ENCODE measurements at places on chromosomes 2 and 18.

- DNase-seq = no peak
Observed at GRCh38 chr2:190640117-190640516, 8.8 kb upstream of the NAB1 start.

GRCh38 chr2:205913668-205914067 lies 172.3 kb downstream of the INO80D start:
- no peak for DNase-seq

GRCh38 chr18:4096486-4096885 lies 358.6 kb downstream of the DLGAP1 start:
- no peak for DNase-seq

DNA sequence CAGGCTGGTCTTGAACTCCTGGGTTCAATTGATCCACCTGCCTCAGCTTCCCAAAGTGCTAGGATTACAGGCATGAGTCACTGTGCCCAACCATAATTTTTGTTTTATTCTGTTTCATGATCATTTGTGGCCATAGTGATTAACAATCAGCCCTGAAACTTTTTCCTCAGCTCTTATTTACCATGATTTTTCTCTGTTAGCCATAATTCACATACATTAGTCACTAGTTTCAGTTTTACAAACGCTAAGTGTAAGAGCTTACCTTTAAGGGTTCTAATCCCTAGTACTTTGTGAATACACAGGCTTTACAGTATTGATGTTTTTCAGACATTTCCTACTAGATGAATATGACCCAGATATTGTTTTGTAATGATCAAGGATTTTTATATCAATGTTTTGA lies 216.1 kb downstream of the DPP4 start:
- DNase-seq = no peak

- no peak for DNase-seq
Observed at GRCh38 chr18:78827141-78827540, 152.5 kb upstream of the SALL3 start.

DNA sequence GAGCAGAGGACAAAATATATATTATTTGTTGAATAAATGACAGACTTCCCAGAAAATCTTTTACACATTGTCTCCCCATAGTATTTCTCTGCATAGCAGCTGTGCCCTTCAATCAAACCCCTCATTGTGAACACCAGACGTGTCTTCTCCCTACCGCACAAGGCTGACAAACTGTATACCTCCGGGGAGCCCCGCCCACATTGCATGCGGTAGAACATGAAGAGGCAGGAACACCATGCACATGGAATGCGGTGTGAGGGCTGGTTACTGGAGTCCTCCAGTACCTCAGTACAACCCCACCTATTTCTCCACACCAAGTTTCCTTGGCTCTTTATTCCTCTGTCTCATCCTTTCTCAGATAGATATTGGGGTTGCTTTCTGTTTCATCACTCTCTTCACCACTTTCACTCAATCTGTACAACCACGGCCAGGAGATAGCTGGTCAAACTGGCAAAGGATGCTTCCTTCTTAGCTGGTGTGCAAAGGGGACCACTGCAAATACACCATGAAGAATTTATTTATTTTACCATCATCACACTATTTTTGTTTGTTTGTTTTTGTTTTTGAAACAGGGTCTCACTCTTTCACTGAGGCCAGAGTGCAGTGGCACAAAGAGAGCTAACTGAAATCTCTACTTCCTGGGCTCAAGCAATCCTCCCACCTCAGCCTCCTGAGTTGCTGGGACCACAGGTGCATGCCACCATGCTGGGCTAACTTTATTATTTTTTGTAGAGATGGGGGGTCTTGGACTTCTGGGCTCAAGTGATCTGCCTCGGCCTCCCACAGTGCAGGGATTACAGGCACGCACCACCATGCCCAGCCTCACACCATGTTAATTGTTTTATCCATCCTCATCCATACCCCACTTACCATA lies 2.3 kb upstream of the NBAS start:
- no peak for DNase-seq

GRCh38 chr2:31170071-31170698 lies 31.9 kb upstream of the GALNT14 start:
- DNase-seq = peak; percentile 76

DNA sequence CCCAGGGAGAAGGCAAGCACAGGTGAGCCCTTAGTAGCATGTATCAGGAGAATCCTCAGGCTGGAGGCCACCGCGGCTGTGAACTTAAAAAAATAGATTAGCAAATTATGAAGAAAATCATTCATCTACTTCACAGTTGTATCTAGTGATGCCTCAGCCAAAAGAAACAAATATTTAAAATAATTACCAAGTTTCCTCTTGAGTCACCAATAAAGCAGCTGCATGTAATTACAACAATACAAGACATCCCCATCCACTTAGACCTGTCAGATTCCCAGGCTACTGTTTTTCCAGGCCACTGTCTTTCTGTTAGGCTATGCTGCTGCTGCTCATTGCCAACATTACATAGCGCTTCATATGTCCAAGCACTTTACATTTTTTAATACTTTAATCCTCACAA lies 54.6 kb upstream of the PHLPP1 start:
- DNase-seq = no peak

- DNase-seq = no peak
Observed at GRCh38 chr2:157722580-157723234, 94.0 kb upstream of the ACVR1C start.

DNA sequence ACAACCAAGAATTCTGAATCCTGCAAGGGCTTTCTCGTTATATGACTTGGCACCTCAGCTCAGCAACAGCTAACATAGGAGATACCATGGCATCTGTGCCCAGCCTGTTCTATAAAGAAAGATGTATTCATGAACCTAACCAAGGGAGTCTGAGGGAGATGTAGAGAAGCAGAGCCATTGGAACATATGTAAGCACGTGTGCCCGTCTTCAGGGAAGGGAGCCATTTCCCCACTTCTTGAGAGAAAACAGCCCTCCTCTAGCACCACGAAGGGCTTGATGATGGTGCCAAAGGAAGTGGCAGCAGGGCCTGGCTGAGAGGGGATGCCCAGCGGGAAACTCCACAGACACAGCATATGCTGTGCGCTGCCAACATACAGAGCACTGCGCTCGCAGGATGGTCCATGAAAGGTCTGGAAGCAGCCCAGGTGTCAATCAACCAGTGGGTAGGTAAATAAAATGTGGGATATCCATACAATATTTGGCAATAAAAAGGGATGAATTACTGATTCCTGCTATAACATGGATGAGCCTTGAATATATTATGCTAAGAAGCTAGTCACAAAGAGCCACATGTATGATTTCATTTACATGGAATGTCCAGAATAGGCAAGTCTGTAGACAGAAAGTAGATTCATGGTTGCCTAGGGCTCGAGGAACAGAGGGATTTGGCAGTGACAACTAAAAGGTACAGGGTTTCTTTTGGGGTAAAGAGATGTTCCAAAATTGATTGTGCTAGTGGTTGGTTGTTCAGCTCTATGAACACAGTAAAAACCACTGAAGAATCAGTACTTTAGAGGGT lies 16.1 kb downstream of the TMEM247 start:
- DNase-seq = no peak

GRCh38 chr18:33291539-33291938 lies 149.0 kb downstream of the CCDC178 start:
- DNase-seq = no peak

DNA sequence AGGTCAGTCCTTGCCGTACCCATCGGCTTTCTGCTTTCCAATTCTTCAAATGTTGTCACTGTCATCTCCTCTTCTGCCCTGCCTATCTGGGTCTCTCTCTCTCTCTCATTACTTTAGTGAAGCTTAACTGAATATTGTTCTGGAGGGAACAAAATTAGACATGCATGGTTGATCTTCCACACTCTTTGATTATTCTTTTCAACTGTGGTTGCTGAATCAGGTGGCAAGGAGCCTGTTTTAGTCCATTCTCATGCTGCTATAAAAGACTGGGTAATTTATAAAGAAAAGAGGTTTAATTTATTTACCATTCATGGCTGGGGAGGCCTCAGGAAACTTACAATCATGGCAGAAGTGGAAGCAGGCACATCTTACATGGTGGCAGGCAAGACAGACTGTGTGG lies 157.9 kb downstream of the ARL4C start:
- DNase-seq = no peak

- no peak for DNase-seq
Observed at GRCh38 chr2:1715184-1716013, 28.9 kb downstream of the PXDN start.

GRCh38 chr2:233433794-233434193 lies 79.5 kb downstream of the DGKD start:
- no peak for DNase-seq

- no peak for DNase-seq
Observed at GRCh38 chr2:159136391-159136790, 150.1 kb downstream of the WDSUB1 start.

DNA sequence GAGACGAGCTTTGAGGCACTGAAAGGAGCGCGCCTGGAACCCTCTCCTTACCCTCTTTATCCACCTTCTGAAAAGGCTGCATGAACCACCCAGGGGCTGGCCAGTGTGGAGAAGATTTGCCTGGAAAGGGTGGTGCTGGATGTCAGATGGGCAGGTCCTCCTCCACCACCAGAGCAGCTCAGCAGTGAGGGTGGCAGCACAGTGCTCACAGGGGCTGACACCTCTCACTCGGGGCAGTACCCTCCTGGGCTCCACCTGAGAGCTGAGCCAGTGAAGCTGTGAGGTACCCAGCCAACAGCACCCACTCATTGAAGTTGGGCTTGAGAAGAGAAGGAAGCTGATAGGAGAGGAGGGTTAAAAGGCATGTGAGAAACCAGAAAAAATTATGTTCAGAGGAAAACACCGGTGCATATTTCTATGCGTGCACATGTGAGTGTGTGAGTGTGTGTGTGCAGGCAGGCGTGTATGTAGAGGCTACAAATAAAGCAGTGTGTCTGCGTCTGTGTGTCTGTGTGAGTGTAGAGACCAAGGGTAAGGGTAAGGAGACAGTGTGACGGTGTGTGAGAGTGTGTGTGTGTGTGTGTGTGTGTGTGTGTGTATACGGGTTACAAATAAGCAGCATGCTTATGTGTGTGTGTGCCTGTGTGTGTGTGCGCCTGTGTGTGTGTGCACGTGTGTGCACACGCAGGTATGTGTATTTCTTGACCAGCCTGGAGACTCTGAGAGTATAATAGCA lies 40.7 kb downstream of the TEX44 start:
- no peak for DNase-seq

DNA sequence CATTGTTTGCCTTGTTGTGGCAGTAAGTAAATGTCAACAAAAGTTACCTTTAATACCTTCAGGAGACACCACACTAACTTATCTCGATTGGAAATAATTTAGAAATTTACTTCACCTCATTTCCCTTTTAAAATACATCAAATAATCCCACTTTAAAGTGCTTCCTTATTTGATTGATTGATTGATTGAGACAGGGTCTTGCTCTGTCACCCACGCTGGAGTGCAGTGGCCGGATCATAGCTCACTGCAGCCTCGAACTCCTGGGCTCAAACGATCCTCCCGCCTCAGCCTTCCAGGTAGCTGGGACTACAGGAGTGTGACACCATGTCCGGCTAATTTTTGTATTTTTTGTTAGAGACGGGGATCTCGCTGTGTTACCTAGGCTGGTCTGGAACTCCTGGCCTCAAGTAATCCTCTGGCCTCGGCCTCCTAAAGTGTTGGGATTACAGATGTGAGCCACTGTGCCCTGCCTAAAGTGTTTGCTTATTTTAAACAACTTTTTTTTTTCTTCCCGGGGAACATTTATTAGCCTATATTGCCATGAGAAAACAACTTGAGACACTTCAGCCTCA lies 12.0 kb upstream of the PAX3 start:
- no peak for DNase-seq
